ENCODE measurements at places on chromosomes 12 and 14. TPM values are rescaled to one million over a fixed set of nuclear protein-coding genes. Genes with fewer than 3 reads are reported as not detected.

DNA sequence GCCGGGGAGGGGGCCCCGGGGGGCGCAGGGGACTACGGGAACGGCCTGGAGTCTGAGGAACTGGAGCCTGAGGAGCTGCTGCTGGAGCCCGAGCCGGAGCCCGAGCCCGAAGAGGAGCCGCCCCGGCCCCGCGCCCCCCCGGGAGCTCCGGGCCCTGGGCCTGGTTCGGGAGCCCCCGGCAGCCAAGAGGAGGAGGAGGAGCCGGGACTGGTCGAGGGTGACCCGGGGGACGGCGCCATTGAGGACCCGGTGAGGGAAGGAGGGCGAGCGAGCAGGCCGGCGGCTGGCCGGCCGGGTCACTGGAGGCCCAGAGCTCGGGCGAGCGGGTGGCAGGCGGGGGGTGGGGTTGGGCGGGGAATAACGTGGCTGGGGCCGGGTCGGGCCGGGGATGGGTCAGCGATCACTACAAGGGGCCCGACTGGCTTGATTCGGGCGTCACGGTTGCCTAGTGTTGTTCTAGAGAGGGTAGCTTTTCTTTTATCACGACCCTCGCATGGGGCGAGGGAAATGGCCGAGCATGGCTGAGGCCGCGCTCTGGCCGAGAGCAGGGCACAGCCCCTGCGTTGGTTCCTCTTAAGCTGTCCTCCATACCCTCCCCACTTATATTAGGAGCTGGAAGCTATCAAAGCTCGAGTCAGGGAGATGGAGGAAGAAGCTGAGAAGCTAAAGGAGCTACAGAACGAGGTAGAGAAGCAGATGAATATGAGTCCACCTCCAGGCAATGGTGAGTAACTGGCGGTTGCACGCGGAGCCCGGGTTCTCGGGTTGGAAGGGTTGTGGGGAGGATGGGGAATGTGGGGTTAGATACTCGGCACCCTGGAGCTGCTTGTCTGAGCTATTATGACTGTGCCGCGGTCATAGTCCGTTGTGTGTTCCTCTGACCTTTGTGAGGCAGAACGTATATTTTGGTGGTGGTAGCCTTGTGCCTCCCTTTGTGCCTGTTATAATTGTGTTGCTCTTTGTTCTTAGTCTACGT, 603 bp downstream of the PABPN1 start:
- peak; percentile 58 for DNase-seq

- DNase-seq: no peak
Measured at GRCh38 chr14:66330916-66331315, 155.3 kb upstream of the CCDC196 start.

GRCh38 chr14:54440476-54440872, 700 bp downstream of the CNIH1 start:
- no peak for DNase-seq

GRCh38 chr12:114406984-114407841, 1.3 kb upstream of the TBX5 start:
- DNase-seq: no peak

ADGRD1 gene
- 22.7 TPM for polyA plus RNA-seq

KRT6A gene
- not detected for polyA plus RNA-seq

- DNase-seq: no peak
Measured at GRCh38 chr14:55874785-55875184, 243.4 kb upstream of the PELI2 start.

DNA sequence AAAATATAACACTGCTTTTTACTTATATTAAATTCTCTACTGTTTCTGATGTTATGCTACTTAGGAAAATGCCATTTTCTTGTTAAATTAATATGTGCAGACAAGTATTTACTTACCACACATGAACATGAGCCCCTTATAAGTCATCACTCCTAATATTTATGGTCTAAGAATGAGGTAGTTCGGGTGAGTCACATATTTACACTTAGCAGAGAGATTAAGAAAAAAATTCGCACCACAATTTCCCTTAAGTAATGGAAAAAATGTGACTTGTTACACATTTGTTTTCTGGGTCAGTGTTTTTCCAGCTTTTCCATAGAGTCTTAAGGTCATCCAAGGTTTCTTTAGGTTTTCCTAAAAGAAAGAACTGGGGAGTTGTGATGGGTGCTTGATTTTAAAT, 68.3 kb downstream of the RERG start:
- no peak for DNase-seq

GRCh38 chr14:85214471-85214870, 315.5 kb upstream of the FLRT2 start:
- no peak for DNase-seq

RD3L gene
- polyA plus RNA-seq: 4.3 TPM

GRCh38 chr12:38875586-38876228, 29.7 kb downstream of the CPNE8 start:
- no peak for DNase-seq

- no peak for DNase-seq
Measured at GRCh38 chr14:86787717-86788116, 1205.3 kb downstream of the GALC start.

- no peak for DNase-seq
Measured at GRCh38 chr14:54572316-54572715, 5.4 kb downstream of the SAMD4A start.

POTEG gene
- not detected for polyA plus RNA-seq

DNA sequence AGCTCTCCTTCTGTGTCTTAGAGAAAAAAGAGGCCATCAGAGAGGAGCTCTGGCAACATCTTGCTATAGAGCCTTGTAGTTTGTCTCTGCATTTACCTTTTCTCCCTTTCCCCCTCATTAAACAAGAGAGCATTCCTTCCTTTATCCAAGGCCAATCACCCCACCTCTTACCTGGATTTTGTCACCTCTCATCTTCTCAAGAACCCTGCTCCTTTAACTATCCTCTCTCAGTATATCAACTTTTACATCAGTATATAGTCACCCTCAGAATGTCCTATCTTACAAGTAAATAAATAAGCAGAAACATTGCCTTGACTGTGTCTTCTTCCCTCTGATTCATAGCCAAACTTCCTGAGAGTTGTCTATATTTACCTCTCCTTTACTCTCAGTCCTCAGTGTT, 105.0 kb upstream of the SLC38A2 start:
- no peak for DNase-seq

MAP1LC3B2 gene
- 0.91 TPM for polyA plus RNA-seq

GRCh38 chr14:24171422-24172260, at the start of gene REC8:
Gene REC8, plus strand, starts transcription at chr14:24172080. Its CDS starts 473 bp downstream, at chr14:24172553.
- peak; percentile 70 for DNase-seq

- DNase-seq: no peak
Measured at GRCh38 chr12:85279449-85280164, 413 bp upstream of the ALX1 start.

DRAM1 gene
- polyA plus RNA-seq: 3.9 TPM

TRIM9 gene
- polyA plus RNA-seq: 0.47 TPM

DNA sequence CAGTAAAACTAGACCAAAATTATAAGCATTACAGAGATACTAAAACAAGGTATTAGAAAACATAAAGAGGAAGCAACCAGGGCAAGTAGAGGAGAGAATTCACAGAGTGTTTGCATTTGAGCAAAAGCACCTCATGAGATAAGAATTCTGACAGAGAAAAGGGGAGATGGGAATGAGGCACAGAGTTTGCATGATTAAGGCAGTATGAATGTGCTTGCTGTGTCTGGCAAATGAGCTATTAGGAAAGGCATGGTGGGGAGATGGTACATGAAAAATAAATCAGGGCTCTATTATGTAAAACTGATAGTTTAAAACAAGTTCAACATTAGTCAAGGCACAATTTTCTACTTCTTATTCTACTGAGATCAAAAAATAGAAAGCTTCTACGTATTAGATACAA, 23.1 kb downstream of the GARIN6 start:
- no peak for DNase-seq

CCDC177 gene
- 0.06 TPM for polyA plus RNA-seq

LUM gene
- 21.8 TPM for polyA plus RNA-seq

- no peak for DNase-seq
Measured at GRCh38 chr14:61671082-61671481, 24.2 kb upstream of the HIF1A start.

HOXC4 gene
- polyA plus RNA-seq: 0.06 TPM

DNA sequence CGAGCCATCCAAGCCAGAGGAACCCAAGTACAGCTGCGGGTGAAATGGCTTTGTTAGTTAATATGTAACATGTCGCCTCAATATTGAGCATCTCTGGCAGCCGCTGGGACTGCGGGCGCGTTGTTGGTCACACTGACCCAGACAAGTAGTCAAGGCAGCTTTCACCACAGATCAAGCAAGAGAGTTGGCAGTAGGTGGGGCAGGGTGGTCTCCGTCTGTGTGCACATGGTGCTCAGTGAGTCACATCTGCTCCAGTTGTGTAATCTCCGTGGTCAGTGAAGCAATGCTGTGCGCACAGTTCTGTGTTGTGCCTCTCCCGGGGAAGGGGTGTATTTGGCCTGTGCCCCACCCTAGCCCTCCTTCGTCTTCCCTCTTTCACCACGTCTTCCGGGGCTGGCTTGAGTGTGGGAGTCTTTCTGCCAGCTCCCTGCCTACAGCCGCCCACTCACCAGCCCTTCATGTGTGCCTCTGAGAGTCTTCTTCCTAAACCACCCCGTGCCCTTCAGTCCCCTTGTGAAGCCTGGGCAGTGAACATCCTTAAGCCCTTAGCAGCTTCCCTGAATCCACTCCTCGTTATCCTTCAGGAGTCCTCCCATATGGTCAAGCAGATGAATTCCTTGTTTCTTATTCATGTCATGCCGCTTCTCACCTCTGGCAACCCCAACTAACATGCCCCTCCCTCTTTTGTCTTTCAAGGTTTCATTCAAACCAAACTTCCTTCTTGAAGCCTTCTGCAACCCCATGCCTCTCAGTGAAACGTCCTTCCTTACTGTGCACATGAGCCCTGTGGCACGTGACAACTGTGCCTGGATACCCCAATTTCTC, 242.1 kb downstream of the CACNA1C start:
- no peak for DNase-seq

DNA sequence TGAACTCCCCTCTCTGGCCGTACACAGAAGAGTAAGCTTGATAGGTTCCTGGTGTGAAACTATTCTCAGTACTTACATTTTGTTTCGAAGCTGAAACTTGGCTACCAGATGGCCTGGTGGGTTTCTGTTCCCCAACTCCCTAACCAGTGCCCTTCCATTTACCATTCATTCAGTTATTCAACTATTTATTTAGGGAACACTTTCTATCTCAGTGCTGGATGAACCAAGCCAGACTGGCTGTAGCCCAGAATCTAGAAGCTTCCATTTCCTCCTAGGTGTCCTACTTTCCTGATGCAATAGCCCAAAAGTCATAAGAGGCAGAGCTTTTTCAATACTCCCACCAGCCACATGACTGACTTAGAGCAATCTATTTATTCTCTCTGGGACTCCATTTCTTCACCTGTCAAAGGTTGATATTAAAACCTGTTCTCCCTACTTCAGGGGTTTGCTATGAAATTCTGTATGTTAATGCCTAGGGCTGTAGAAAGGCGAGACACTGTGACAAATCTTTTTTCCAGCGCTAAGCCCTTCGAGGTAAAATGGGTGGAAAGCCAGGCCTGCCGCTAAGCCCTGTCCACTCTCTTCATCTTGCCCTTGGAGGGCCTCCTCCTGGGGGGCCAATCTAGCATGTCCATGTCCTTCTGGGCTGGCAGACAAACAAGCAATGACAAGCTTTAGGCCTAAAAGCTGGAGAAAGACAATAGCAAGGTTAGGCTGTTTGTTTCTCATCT, 8.1 kb upstream of the IRF2BPL start:
- no peak for DNase-seq

DNA sequence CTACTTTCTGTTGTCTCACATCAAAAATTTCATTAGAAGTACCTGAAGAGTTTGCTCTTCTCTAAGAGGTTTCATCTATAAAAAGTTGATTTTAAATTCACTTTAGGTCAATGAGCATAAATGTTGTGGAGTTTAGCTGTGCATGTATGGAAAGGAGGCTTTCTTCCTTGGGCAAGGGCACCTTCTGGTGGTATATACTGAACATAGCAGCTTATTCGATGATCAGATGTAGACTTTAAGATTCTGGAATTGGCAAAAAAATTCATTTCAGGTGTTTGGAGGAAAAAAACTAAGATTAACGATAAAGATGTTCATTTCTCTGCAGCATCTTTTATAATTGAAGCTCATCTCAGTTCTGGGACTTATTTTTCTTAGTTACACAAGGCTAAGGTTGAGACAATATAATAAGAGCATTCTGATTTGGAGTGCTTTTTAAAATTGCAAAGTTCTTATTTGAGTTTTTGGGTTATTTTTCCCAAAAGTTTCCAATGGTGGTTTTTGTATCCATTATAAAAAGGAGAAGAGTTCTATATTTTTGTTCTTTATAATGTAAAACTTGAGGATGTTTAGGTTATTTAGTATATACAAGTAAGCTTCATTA, 46.8 kb downstream of the TMEM117 start:
- no peak for DNase-seq

DNA sequence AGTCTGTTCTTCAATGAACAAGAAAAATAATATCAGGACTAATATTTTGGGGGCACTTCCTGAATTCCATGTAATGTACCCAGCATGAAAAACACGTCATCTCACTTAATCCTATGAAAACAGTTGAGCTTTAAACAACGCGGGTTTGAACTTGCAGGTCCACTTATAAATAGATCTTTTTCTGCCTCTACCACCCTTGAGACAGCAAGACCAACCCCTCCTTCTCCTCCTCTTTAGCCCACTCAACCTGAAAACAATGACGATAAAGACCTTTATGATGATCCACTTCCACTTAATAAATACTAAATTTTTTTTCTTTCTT, 203.9 kb upstream of the KRR1 start:
- DNase-seq: no peak

DNA sequence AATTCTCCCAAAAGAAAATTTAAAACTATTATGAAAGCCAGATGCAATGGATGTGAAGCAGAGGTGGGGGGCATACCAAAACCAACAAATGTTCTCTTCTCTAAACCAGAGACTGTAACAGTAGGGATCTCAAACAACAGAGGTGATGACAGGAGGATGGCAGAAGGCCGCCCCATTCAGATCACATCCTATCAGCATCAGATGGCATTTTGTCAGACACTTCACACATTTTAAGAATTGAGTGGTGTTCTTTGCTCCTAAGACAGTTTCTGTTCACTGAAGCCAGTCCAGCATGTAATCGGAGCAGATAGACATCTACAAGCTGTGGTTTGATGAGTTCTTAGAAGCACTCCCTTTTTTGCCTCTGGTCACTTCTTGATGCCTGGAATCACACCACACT, 59.6 kb upstream of the SRRM4 start:
- no peak for DNase-seq

GRCh38 chr12:47822401-47822800, 2.7 kb upstream of the HDAC7 start:
- DNase-seq: no peak

- DNase-seq: no peak
Measured at GRCh38 chr12:123879101-123879500, 93.5 kb downstream of the CCDC92 start.

CCDC38 gene
- polyA plus RNA-seq: not detected

Measured in heart left ventricle (tissue), 16 donors.